ENCODE measurements at places on chromosomes 11 and 22.

- no peak for DNase-seq
Measured at GRCh38 chr11:108593923-108594434, 411 bp upstream of the EXPH5 start.

- no peak for DNase-seq
Measured at GRCh38 chr11:91023731-91024130, 800.9 kb upstream of the CHORDC1 start.

GRCh38 chr11:59009661-59010060 lies 70.4 kb downstream of the GLYATL1 start:
- DNase-seq: no peak

GRCh38 chr22:27994481-27995331 lies 75.7 kb upstream of the PITPNB start:
- no peak for DNase-seq

DNA sequence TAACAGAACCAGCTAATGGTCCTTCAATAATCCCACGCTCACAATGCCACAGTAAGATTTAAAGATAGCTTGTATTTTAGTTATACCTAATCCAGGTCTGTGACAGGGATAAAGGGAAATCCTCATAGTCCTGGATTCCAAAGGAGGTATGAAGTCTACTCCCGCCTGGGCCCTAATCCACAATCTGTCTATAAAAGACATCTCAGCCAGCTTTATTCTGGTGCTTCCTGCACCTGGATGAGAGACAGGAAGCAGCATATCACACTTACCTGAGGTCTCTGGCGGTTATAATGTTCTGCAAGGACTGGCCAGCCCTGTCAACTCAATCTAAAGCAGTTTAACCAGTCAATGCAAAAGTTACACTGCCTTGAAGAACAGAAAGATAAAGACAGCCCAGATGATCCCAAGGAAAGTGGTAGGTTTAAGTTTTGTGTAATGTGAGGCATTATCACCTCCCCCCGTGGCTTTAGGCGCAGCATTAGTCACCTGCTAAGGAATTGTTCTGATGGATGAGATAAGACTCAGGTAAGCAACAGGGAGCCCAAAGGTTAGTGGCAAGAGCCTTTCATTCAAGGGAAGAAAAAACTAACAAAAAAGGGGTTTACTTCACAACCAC lies 57.6 kb downstream of the PLEKHA7 start:
- no peak for DNase-seq

DNA sequence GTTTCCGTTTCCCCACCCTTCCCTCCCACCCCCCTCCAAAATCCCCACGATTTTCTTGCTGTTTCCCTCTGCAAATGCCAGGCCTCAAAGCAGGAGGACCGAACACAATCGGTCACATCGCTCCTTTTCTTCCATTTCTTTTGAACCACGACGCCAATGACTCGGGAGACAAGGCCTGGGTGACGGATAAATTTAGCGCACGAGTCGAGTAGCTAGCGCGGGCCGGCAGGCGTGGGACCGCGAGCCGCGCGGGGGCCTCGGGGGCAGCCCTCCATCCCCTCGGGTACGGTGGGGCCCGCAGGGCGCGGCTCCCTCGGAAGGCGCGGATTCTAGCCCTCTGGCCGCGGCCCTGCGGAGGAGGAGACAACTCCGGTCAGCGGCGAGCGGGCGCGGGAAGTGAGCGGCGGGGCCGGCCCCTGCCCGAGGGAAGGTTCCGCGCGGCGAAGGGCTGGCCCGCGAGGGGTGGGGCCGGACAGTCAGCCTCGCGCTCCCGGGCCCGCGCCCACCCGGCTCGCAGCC lies 414 bp downstream of the JOSD1 start:
- DNase-seq: no peak

GRCh38 chr11:8309311-8309710 lies 45.6 kb upstream of the LMO1 start:
- DNase-seq: no peak

GRCh38 chr11:35082321-35083180 lies 56.4 kb upstream of the CD44 start:
- no peak for DNase-seq

DNA sequence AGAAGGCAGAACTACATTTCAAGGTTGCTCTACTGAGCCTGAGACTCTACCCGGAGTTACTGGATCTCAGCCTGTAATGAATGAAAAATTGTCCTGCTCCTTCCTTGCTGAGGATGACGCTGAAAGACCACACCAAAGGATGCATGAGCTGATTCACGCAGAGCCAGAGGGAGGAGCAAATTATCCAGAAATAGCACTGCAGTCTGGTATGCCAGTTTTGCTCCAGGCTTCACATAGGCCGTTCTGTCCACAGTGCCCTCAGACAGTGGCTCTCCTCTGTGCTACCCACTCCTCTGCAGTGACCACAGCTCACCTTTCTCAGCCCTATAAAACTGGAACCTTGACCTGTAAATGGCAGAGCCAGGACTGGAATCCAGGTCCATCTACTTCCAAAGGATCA lies 79.3 kb upstream of the GALNT18 start:
- DNase-seq: no peak

- DNase-seq: no peak
Measured at GRCh38 chr11:6498121-6498520, 1.0 kb downstream of the DNHD1 start.

GRCh38 chr11:2724104-2724503 lies 24.3 kb upstream of the KCNQ1OT1 start:
- DNase-seq: no peak

Measured in GF-D8 (cell line).